ENCODE measurements at places on chromosomes 3 and 15. TPM values are rescaled to one million over a fixed set of nuclear protein-coding genes. Genes with fewer than 3 reads are reported as not detected.

GRCh38 chr3:12818773-12819172 is 22.3 kb downstream of the CAND2 start:
- DNase-seq: no peak

GRCh38 chr3:2360815-2361214 is 262.1 kb downstream of the CNTN4 start:
- no peak for DNase-seq

DNA sequence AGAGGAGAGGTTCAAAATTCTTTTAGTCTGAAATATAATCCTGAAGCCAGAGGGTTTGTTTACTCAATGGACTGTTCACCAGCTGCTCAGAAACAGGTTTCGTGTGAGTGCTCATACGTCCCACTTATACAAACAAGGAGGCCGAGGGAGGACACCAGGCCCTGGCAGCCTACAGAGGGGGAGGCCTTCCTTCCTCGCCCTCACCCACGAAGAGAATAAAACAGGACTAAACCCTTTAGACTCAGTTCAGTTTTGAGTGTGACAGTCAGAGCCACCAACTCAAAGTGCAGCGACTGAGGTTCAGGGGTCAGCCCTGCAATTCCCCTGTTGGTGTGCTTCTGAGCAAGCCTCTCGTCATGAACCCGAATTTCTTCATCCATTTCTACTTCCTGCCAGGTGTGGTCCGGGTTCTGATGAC is 17.3 kb downstream of the FAM174B start:
- DNase-seq: no peak

DNA sequence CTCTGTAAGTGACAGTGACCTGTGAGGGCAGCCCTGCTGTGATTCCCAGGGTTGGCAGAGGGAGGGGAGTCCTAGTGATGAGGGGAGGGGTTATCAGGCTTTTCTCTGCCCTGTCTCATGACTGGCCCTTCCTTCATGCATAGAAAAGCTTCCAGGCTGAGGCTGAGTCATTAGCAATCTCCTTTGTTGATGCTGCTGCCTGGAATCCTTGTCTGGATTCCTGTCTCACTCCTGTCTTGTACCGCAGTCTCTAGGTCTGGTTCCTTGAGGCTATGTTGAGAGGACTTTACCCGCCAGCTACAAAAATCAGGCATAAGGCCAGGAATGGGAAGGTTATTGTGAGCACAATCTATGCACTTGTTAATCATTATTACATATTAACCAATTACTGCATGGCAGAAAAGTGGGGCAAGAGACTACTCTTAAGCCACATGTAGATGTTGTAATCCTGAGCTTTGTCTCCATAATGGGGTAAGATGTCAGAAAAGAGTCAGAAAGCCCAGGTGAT is 7.2 kb downstream of the KLHL6 start:
- DNase-seq: no peak

DNA sequence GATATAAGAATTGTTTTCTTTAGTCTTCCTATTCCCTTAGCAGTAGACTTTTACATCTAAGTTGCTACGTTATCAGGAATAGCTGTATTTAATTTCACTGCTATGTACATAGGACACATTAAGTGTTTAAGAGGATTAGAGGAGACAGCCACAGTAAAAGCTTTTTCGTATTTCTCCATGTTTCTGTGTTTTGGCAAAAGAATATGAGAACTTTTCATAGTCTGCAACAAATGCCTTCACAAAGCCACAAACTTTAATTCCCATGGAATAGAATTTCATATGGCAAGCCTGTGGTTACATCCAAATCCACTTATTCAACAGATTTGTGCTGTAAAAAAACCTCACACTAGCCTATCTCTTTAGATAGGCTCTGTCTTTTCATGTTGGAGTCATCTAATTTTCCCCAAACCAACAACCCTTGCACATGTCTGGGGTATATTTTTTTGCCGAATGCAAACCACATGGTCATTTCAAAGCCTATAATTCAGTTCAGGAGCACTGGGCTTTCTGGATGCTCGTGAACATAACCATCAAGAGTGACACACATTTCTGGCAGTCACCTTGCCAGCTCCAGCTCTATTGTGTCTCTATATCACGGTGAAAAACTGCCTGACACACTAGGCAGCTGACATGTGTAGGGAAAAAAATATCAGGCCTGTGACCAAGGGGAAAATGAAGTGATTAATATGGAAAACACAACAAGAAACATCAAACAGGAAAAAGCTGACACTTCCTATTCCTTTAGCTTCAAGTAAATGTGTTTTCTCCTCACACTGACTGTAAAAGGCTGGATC is 19.2 kb downstream of the PLD1 start:
- DNase-seq: no peak

DNA sequence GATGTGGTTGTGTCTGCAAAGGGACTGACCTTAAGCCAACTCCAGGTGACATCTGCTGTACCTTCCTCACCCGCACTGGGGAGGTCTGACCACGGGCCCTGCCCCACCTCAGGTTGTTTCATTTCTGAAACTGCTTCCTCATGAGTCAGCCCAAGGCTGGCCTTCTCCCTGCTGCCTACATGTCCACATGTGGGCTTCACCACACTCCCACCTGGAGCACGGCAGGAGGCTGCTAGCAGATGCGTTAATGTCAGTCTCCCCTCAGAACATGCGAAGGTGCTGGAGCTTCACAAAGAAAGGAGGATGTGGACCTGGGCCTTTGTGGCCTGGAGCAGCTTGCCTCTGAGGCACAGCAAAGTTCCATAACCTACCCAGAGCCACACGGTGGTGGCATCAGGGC is 69.4 kb upstream of the PLXNA1 start:
- DNase-seq: no peak

DNA sequence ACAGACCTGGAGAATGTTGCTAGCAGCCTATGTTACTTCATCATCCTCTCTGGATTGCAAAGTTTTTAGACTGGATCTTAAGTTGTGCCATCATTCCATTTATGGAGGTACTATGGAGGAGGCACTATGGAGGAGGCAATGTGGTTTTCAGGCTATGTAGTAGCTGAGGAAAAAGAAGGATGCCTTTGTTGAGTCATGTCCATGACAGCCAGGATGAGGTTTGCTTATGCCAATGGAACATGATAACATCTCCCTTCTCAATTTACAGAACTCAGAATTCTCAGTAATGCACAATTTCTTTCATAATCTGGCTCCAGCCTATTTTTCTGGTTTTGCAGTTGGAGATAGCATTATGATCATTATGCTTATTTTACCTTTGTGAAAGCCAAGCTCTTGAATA is 65.9 kb upstream of the TMEM108 start:
- no peak for DNase-seq

Gene PRSS50
- 0.20 TPM for total RNA-seq

Gene HMG20A
- 41.9 TPM for total RNA-seq

Gene GNAT1
- not detected for total RNA-seq

Gene CHRM5
- not detected for total RNA-seq

Gene CFAP100
- not detected for total RNA-seq

Gene SERINC4
- total RNA-seq: not detected

Gene CNTN6
- 9.2 TPM for total RNA-seq

Gene MME
- total RNA-seq: 79.1 TPM

Gene SLC9C1
- not detected for total RNA-seq

Gene ANKUB1
- not detected for total RNA-seq

Gene KNL1
- total RNA-seq: 0.61 TPM
